NCI-H510A (cell line): ENCODE measurements at places on chromosomes 13 and 19.

- DNase-seq = no peak
Observed at GRCh38 chr13:29619995-29620394, 24.5 kb upstream of the SLC7A1 start.

- DNase-seq = no peak
Observed at GRCh38 chr13:94195715-94196114, 283.8 kb downstream of the DCT start.

- DNase-seq = no peak
Observed at GRCh38 chr19:31342926-31343325, 6.3 kb downstream of the TSHZ3 start.

- DNase-seq = no peak
Observed at GRCh38 chr19:29943615-29944014, 1.6 kb downstream of the URI1 start.

- no peak for DNase-seq
Observed at GRCh38 chr19:5108123-5108596, 139.2 kb downstream of the KDM4B start.

DNA sequence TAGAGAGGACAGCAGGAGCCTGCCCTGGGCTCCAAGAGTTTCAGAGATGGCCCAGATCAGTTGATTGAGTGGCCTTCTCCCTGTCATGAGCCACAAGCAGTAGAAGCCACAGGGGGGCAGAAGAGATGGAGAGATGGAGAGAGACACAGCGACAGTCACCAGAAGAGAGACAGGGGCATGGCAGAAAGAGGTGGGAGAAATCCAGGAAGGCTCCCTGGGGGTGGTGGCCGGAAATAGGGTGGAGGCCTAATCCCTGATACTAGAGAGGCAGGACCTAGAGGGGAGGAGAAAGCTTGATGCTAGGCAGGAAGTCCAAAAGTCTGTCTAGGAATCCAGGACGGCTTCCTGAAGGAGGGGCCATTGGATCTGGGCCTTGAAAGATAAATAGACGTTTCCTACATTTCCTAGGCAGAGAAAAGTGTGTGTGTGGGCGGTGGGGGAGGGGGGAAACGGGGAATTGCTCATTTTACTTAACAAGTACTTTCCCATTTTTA lies 9.6 kb upstream of the TPM4 start:
- no peak for DNase-seq

- no peak for DNase-seq
Observed at GRCh38 chr19:475360-475759, 14.5 kb upstream of the SHC2 start.

DNA sequence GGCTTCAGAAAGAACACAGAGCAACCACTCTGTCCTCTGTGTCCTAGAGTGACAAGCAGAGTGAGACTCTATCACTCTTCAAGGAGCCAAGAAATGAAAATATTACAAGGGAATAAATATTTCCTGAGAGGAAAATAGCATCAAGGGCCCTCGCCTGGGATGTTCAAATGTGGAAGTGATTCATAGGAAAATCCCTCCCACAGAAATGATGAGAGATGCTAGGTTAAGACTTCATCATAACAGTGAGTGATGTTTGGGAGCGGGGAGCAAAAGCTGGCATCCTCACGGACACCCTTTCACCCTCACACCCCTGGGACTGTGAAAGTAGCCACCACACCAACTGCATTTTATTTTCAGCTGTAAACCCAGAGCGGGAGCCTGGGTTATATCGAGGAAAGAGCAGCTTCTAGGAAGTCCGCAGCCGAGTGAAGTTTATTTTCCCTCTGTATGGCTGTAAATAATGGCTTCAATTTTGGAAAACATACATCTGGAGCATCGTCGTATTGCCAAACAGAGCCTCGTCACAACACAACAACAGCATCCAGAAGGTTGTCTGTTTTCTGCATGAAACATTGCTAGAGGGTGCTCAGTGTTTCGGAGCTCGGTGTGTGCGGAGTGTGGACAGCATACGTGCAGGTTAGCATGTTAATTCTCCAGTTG lies 54.8 kb downstream of the DLEU7 start:
- DNase-seq = no peak

GRCh38 chr13:74273581-74273980 lies 139.4 kb upstream of the KLF12 start:
- DNase-seq = no peak

GRCh38 chr13:97069050-97069815 lies 75.0 kb upstream of the OXGR1 start:
- DNase-seq = no peak

GRCh38 chr19:32178401-32178800 lies 167.0 kb upstream of the ZNF507 start:
- DNase-seq = no peak
